ENCODE measurements at places on chromosomes 4 and X.
A peak's percentile ranks its signal among the peaks of the same experiment; 100 is the strongest.

DNA sequence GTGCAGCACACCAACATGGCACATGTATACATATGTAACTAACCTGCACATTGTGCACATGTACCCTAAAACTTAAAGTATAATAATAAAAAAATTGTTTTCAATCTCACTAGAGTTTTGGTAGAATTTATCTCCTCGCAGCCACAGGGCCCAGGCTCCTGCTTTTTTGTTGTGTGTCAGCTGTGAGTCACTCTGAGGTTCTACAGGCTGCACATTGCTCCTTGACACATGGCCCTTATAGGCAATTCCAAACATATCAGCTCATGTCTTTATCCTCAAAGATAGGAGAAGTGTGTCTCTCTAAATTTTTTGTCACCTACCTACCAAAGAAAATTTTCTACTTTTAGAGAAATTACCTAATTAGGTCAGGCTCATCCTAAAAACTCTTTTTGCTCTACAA is 252.1 kb upstream of the ADGRL3 start:
- no peak for DNase-seq

DNA sequence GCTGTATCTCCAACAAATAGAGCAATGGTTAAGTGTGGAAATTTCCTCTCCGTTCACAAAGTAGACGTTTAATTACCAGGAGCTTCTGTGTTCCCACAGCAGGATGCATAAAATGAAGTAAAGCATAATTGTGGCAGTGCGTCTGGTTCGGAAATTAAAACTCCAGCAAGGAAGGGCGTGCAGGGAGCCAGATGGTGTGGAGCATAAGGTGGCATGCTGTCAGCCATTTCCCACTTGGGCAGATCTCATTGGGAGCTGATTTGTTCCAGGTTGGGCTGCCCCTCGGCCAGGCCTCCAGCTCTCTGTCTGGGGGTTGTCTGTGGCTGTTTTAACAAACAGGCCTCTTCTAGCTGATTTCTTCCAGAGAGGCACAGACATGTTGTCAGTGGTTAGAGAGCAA is 182.1 kb upstream of the CLNK start:
- DNase-seq = no peak

- no peak for DNase-seq
Measured at GRCh38 chr4:140952717-140953116, 180.6 kb downstream of the RNF150 start.

DNA sequence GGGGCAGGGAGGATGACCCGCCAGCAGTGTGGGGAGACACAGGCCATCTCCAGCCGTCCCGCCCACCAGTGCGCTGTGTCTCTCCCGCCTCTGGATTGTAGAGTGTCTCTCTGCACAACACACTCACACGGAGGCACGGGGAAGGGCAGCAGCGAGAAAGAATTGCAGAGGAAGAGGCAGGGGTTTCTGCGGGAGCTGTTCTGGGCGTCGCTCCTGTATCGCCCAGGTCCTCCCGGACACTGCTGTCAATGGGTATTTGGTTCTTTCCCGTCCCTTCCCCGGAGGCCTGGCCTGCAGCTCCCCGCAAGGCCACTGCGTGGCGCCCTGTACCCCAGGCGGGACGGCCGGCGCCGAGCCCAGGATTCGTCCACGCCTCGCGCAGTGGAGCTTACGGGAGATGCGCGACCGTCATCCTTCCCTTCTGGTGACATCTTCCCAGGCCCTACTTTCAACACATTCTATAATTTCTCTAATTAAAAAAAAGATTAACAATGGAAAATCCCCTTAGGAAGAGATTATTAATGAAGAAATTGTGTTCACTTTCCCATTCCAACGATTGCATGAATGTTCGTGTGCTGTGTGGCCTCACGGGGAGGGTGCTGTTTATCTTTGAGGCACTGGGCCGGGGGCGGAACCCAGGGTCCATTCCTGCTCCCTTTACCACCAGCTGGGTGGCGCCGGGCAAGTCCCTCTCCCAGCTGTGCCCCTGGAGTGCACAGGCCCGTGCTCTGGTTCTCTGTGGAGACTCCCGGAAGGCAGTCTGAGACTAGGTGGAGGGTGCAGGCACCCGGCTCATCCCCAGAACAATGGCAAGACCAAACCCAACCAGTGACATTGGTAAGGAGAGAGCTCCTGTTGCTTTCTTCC is 95.7 kb downstream of the CPZ start:
- DNase-seq = peak; percentile 29

DNA sequence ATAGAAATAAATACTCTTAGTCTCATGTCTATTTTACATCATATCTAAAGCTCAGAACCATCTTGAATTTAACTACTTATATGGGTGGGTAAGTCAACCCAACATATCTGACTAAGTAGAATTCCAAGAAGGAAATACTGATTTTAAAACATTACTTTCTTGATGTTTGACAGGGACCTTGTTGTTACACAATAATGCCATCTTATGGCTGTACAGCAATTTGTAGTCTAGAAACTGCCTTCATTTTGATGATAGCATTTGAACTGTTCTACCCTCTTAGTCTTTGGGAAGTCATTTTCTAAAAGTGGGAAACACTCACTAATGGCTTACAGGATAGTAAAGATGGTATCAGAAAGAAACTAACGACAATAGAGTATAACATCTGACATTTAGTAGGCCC is 929.5 kb downstream of the DMD start:
- no peak for DNase-seq

GRCh38 chrX:24027086-24027485 is at the start of gene KLHL15:
KLHL15 (minus strand) TSS chrX:24027186; CDS start chrX:24006693, 20,493 bp downstream.
- no peak for DNase-seq

Data from activated naive CD4-positive, alpha-beta T cell treated with anti-CD3 and anti-CD28 coated beads, Interleukin-2, amount 10 ng/mL, durations not matched to agents 7 days and 5 days (primary cell).